ENCODE measurements at places on chromosomes 6 and 20.

DNA sequence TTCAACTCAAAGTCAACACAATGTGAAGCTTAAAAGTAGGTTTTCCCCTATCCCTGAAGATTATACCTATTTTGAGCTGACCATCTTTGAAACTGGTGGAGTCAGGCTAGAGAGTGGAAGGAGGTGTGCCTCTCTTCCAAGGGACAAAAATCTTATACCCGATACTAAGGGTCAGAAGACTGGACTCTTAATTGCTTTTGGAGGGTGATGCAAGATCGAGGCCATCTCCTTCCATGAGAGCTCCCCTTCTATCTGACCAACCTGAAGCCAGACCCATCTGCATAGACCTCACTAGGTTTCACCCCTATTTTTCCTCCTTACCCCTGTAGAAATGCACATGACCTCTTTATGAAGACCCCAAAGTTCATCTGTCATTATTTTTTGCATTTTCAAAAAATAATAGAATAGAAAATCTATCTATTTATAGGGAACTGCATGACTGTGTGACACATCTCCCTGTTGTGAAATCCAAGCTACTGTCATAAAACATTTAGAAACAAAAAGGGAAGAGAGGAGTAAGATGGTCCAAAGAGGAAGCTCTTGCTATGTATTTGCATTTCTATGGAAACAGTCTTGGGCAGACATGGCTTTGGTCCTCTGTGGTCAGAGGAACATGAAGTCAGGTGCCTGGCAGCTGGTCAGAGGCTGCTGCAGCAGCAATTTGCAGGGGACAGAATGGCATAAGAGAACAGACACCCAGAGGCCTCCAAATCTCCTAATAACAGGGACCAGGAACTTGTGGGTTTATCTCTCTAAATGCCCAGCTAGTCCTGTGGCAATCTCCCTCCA lies 349.2 kb downstream of the MAFB start:
- DNase-seq = peak; percentile 51

GRCh38 chr6:125728739-125729138 lies 20.7 kb upstream of the HEY2 start:
- DNase-seq = no peak

DNA sequence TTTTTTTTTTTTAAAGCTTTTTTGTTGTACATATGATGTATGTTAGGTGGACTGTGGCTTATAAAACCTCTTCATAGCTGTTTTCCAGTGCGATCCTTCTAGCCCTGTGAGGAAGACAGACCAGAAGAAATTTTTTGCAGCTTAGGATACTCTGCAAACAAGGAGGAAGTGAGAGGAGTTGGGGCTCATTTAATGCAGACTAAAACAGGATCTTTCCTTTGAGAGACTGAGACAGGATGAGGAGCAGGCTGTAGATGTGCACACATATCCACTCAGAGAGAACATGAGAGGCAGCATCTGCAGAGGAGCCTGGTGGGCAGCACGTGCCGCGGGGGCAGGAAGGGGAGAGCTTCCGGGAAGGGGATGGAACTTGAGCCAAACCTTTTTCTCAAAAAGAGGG lies 45.7 kb downstream of the PPARD start:
- no peak for DNase-seq

DNA sequence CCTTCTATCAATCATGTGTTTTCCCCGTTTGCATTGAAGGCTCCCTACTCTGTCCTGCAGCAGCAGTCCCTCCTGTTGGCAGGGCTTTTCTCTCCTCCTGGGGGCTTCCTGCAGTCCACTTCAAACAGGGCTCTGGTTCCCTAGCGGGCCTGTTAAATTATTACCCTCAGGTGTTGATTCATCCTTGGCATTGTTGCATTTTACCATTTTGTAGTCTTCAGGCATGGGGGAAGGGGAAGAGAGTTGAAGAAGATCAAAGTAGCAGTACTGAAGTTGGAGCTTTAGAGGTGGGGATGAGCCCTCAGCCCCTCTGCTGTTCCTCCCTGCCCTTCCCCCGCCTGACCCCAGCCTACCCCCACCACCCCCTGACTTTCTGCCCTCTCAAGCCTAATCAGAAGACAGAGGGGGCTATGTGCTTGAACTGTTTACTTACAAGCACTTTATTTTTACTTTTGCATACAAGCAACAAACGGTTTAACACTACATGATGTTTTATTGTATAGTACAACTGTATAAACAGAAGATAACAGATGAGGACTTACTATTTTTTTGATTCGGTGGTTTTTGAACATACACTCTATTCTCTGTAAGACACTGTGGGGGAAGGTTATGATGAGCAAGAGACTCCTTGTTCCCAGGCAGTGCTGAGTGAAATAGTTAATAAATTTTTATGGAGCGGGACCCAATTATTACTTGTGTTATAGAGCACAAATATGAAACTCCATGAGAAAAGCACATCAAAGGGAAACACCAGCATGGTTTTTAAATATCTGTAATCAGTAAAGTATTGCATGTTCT lies 169.7 kb downstream of the EYA4 start:
- DNase-seq = no peak

- no peak for DNase-seq
Measured at GRCh38 chr20:20461551-20461950, 93.6 kb downstream of the INSM1 start.

DNA sequence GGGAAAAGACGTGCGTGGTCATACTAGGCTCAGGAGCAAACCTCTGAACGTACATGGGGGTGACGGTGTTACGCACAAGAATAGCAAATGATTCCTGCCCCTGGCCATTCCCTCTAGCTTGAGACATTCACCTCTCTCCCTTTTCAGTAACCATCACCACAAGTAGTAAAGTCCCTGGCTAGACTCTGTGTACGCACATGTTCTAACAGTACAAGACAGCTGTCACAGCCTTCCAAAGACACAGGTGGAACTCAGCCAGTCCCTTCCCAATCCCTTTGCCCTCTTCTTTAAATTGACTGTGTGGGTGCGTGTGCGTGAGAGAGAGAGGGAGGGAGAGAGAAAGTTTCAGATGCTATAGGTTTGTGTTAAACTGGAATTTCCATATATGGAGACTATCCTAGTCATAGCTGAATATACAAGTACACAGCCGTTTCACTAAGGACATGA lies 67.3 kb downstream of the LY86 start:
- no peak for DNase-seq

- no peak for DNase-seq
Measured at GRCh38 chr20:53157443-53158408, 185.6 kb downstream of the TSHZ2 start.

- DNase-seq = no peak
Measured at GRCh38 chr6:7912024-7912423, 1.4 kb upstream of the TXNDC5 start.

- no peak for DNase-seq
Measured at GRCh38 chr20:23782366-23782983, 31.7 kb upstream of the CST1 start.

DNA sequence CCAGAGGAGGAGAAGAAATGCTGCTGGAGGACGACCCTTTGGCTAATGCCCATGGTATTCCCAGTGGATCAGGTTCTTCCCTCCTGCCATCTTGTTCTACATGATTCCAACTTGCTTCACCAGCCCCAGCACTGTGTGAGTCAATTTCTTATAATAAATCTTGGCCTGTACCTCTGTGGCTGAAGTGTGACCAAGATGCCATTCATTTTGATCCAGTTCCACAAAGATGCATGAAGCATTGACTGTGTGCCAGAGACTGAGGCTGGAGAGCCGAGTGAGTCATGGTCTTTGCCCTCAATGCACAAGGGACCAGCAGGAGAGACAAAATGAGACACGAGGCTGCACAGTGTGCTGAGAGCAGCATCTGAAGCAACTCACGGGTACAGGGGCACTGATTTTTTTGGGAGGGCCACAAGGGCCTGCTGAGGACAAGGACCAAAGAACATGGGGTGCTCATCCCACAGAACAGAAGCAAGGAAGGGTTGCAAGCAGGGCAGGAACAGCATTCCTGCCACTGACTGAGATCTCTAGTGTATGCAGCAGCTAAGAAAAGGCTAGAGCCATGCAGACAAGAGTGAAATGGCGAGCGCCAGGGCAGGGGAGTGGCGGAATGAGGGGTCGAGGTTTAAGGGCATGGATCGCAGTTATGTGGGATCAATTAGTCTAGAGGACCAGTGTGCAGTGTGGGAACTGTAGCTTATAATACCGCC lies 207.0 kb downstream of the THBS2 start:
- no peak for DNase-seq

DNA sequence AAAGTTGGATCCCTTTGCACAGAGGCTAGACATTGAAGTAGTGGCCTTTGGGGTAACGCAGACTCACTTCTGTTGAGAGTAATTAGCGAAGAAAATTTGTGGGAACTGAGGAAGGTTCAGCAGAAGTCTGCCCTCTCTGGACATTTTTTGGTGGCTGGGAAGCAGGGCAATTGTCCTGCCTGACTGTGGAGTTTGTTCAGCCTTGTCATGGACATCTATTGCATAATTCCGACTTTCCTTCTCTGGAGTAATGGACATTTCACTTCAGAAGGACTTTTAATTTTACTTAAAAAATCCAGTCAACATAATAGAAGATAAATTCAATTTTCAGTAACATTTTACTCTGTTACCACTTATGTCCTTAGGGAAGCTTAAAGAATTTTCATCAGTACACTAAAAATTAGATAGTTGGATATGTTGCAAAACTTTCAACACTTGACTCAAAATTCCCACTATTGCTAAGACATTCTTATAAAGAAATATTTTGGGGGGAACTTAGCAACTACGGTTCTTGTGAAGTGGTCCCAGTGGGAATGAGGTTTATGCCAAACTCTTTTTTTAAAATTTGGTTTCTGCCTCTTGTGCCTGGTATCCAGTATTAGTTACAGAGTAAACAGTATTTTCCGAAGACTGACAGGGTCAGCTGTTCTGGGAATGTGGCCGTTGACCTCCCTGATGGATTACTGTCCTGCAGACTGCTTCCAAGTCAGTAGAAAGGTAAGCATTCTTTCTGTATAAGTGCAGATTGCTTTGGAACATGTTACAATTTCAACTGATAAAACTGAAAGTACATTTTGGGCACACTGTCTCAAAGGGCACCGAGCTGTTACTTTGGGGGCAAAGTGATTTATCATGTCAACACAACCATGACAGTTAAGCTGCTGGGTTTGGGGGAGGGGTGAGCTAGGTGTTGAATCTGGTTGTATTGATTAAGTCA lies 100.6 kb upstream of the MLIP start:
- DNase-seq = no peak

DNA sequence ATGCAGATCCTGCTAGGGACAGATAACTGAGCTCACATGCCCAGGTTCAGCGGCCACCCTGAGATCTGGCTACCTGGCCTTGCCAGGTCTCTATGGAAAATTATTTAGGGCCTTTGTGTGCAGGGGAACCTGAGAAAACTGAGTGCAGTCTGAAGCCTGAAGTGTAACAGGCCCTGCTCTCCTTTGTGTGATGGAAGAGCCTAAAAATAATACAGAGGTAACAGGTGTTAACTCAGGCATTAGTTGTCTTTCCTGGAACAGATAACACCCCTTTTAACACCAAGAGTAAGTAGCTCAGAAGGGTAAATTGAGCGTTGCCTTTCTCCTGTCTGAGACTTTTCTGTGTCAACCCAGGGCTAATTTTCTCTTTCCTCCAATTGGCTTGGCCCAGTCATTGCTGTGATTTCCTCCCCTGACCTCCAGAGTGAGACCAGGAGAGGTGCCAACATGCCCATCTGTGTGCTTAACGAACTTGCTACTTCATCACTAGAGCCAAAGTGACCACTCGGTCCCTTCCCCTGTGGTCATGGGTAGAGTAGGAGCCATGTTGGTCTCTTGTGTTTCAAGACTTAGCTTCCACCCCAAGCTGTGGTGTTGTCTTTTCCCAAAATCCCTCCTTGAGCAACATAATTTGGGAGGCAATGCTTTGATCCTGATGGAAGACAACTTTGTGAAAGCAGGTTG lies 304.4 kb upstream of the JAG1 start:
- DNase-seq = peak; percentile 6

DNA sequence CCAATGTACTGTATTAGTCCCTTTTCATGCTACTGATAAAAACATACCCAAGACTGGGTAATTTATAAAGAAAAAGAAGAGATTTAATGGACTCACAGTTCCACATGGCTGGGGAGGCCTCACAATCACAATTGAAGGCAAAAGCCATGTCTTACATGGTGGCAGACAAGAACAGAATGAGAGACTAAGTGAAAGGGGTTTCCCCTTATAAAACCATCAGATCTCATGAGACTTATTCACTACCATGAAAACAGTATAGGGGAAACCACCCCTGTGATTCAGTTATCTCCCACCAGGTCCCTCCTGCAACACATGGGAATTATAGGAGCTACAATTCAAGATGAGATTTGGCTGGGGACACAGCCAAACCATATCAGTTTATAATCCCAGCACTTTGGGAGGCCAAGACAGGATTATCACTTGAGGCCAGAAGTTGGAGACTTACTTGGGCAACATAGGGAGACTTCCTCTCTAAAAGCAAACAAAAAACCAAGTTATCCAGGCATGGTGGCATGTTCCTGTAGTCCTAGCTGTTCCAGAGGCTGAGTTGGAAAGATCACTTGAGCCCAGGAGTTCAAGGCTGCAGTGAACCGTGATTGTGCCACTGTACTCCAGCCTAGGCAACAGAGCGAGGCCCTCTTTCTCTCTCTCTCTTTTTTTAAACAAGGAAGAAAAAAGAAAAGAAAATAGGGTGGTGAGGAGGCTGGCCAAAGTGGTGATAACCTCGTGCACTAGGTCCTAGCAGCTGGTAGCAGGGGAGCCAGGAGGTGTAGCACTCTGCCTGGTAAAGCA lies 22.9 kb upstream of the DDR1 start:
- no peak for DNase-seq

DNA sequence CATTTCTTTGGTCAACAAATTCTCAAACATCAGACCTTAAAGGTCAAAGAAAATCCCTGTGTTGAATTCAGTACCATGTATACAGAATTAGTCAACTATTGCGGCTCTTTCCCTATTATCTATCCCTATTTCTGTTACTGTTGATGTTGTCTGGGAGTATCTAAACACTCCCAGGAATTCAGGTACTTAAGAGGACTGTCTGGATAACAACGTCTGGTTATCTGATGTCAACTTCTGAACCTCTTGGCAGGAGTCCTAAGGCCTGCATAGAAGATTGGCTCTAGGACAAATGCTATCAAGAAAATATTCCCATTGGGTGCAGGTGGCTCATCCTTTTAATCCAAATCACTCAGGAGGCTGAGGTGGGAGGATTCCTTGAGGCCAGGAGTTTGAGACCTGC lies 255.6 kb downstream of the KHDC1L start:
- no peak for DNase-seq

DNA sequence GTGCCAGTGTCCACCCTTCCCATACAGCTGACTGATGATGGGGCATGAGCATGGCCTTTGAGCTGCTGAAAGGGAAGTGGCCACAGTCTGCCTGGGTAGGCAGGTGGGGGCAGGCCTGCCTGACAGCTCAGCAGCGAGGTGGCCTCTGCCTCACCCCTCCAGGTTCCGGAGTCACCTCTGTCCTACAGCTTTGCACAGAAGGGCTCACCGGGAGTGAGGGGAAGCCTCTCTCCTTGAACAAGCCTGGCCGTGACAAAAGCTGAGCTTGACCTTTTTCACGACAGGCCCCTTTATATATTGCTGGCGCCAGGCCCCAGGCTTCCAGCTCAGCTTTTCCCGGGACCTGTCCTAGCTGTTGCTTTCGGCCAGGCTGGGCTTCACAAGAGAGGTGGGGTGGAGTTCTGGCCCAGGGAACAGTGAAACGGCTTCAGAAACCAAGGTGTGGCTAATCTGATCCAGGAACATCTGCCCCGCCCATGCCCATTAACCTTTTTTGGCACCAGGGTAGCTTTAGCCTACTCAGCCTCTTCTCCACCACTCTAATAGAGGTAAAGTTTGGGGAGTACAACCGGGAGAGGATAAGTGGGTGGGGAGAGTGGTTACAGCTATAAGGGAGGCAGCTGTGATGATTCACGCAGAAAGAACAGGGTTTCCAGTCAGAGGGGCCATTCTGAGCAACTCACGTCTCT lies 42.9 kb downstream of the C6orf132 start:
- peak; percentile 17 for DNase-seq

All from putamen (tissue), 1 donor.